ENCODE measurements at places on chromosomes 5 and 9. TPM values are rescaled to one million over a fixed set of nuclear protein-coding genes. Genes with fewer than 3 reads are reported as not detected.

GRCh38 chr5:87069974-87070608, 197.6 kb upstream of the RASA1 start:
- no peak for DNase-seq

GRCh38 chr9:125747765-125748445, 732 bp downstream of the PBX3 start:
- no peak for DNase-seq

GRCh38 chr9:37798677-37799076, 1.9 kb upstream of the DCAF10 start:
- DNase-seq, result no peak

PPP6C gene
- 51.9 TPM for total RNA-seq

CDX1 gene
- total RNA-seq, result not detected

- DNase-seq, result no peak
Measured at GRCh38 chr5:149080294-149080693, 17.4 kb upstream of the SH3TC2 start.
